ENCODE measurements at places on chromosomes 13 and 19.
A peak's percentile ranks its signal among the peaks of the same experiment; 100 is the strongest.

- DNase-seq = peak; percentile 48
Measured at GRCh38 chr19:3224346-3225168, at the start of gene CELF5. Gene CELF5, plus strand, starts transcription at chr19:3224661. Its CDS starts 79 bp downstream, at chr19:3224740.

GRCh38 chr19:28691683-28692082 lies 521.3 kb downstream of the UQCRFS1 start:
- no peak for DNase-seq

DNA sequence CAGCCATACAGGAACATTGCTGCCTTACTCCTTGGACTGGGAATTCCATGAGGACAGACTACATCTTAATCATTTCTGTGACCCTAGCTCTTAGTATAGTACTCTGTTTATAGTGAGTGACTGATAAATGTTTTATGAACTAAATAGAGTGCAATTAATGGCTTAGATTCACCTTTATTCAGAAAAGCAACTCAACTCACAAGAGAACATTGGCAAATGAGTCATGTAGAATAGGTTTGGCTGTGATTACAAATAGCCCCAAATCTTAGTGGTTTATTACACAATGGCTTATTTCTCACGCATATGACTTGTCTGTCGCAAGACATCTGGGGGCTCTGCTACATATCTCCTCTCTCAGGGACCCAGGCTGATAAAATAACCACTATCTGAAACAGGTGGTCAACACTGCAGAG lies 121.6 kb upstream of the KL start:
- no peak for DNase-seq

GRCh38 chr19:3175781-3176714 lies 2.5 kb upstream of the S1PR4 start:
- no peak for DNase-seq

DNA sequence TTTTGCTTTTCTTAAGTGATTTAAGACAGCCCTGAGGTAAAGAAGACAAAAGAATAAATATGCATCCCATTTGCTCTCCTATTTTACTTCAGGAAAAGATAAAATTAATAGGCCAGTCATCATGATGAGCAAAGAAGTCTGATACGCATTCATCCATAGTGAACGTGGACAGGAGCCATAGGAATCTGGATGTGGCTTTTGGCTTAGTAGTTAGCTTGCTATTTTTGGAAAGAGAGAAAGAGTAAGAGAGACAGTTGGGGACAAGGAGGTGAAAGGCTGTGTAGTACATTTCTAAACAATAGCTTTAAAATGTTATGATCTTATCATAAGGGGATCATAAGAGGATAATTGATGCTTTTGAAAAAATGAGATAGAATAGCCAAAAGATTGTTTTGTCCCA lies 545.2 kb downstream of the IRS2 start:
- DNase-seq = no peak

- DNase-seq = no peak
Measured at GRCh38 chr13:25923217-25924085, 128.4 kb downstream of the SHISA2 start.

GRCh38 chr13:53138376-53139036 lies 109.9 kb downstream of the OLFM4 start:
- DNase-seq = no peak

GRCh38 chr19:43636121-43636683 lies 3.4 kb downstream of the CADM4 start:
- no peak for DNase-seq

DNA sequence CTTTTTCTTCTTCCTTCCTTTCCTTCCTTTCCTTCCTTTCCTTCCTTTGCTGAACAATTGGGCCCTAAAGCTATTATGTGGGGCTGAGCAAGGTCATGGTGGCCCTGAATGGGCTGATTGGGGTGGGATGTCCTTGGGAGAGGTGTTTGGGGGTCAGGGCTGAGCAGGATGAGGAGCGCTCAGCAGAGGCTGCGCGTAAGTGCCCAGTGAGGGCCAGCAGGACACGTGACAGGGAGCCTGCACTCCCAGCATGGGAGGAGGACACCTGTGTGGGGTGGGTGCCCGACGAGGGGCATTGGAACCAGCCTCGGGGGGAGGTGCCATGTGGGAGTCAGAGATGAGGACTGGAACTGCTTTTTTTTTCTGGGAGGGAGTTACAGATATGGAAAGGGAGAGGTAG lies 5.4 kb upstream of the LGALS7 start:
- DNase-seq = no peak

DNA sequence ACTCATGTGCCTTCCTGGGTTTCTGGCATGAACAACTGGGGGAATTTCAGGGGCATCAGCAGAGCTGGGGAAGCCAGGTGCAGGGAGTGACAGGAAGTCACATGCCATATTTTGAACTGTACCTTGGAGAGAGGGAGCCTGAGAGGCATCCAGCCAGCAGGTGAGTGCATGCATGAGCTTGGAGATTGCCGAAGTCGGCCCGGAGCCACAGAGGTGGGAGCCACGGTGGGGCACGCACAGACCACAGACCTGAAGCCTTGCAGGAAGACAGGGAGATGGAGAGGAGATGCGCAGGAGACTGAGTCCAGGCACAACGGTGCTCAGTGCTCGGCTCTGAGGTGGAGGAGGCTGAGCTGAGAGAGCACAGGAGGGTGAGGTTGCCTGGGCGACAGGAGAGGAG lies 55.1 kb downstream of the CDADC1 start:
- no peak for DNase-seq

DNA sequence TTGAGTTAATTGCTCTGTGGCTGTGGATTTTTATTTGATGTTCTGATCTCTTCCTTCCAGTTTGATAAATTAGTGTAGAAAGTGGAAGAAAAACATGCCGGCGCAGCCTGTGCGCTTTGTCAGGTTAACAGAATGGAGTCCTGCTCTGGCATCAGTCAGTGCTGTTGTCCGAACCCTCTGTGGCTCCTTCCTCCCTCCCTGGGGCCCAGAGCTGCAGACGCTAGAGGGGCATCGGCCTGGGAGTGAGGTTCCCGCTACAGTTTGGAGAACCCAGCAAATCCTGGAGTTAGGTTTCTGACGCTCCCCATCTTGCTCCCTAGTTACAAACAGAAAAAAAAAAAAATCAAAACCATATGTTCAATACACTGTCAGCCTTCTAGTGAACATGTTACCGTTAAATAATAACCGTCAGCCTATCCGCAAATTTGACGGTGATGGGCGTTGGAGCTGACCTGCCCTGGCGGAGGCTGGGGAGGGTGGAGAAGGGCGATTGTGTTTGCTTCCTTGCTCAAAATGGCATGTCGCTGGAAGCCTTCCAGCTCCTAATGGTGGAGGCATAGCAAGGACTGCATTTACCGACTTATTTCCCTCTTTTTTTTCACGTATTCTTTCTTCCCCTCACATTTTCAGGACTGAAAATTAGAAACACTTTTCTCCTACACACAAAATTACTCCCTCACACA lies 13.6 kb downstream of the MBNL2 start:
- no peak for DNase-seq

DNA sequence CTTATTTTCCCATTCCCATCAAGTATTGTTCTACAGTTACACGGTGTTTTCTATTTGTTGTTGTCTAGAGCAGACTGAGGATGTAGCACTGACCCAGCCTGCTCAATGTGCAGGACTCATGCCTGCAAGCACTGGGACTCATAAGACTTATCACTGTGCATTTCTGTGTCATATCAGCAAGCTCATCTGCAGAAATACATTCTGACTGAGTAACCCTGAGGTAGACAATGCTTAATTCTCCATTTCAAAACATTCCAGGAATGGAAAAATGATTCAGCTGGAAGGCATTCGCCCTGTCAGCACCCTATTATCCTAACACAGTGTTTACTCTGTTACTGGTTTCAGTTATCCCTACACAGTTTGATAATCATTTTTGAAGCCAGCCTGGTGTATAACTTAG lies 2506.4 kb downstream of the PCDH9 start:
- no peak for DNase-seq

DNA sequence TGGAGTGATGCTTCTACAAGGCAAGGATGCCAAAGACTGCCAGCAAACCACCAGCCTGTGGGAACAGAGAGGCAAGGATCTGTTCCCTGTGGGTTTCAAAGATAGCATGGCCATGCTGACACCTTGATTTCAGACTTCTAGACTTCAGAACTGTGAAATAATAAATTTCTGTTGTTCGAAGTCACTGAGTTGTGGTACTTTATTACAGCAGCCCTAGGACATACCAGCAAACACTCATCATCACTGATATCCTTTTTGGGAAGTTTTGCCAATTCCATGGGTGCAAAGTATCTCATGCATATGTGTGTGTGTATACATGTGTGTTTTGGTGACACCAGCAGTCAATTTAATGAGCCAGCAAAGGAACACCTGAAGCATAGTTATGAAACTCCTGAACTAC lies 21.0 kb downstream of the LMO7 start:
- DNase-seq = no peak

- no peak for DNase-seq
Measured at GRCh38 chr13:106490569-106491321, 44.7 kb downstream of the EFNB2 start.

DNA sequence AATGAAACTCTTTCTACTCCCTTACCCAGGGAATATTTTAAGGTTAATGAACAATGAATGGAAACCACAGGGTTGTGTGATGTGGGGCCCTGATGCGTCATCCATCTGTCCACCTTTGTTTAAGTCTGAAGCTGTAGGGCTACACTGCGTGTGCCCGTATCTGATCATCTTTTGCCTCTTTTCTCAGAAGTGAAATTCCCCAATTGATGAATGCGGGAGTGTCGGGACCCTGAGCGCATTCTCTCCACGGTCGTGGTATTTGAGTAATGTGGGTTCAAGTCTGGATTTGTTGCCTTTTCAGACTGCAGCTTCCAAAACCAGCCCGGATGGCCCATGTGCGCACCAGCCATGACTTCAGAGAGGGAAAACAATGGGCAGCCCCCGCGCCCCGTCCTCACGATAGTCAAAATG lies 112.3 kb downstream of the COL4A2 start:
- no peak for DNase-seq

GRCh38 chr13:25768838-25769237 lies 283.0 kb downstream of the SHISA2 start:
- no peak for DNase-seq

GRCh38 chr13:93446238-93446637 lies 219.6 kb downstream of the GPC6 start:
- no peak for DNase-seq

DNA sequence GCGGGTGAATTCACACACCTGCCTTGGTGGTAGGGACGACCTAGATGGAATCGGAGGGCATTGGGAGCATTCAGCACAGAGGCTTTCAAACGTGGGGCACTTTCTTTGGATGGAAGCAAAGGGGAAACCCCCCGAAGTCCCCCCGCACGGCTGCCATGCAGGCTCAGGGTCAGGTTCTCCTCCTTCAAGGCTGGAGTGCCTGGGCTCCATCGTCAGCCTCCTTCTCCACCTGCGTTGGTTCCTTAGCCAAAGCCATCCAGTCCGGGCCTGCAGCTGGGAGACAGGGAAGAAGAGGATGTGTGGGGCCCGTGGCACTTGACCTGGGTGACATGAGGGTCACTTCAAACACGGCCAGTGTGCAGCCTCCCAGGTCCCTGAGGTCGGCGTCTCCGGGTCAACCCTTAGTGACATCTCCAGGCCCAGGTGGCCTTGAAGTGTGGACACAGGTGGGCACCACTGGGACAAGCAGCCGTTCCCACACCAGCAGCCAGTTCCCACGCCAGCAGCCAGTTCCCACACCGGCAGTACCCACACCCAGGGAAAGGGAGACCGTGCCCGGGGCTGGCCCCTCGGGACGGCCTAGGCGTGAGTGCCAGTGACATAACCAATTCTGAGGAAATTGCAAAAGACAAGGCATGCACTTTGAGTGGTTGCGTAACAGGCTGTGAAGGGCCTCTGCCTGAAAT lies 116.0 kb downstream of the SOX1 start:
- DNase-seq = no peak

- no peak for DNase-seq
Measured at GRCh38 chr19:57559008-57559403, 657 bp downstream of the ZNF550 start.

DNA sequence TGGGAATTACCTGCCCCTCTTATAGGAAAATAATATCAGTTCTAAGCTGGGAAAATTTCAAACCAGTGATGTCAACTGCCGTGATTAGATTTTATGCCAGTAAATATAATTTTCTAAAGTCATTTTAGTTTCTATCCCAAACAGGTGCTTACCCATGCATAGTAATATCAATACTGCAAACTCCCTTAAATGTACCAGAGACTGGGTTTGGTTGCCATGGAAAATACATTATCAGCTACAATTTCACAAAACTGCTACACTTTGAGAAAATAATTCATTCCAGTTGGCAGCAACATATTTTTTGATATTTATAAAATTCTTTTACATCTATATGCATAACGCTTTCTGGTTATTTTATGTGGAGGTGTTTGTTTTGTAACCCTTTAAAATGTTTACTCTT lies 143.5 kb downstream of the SLC7A1 start:
- DNase-seq = no peak

DNA sequence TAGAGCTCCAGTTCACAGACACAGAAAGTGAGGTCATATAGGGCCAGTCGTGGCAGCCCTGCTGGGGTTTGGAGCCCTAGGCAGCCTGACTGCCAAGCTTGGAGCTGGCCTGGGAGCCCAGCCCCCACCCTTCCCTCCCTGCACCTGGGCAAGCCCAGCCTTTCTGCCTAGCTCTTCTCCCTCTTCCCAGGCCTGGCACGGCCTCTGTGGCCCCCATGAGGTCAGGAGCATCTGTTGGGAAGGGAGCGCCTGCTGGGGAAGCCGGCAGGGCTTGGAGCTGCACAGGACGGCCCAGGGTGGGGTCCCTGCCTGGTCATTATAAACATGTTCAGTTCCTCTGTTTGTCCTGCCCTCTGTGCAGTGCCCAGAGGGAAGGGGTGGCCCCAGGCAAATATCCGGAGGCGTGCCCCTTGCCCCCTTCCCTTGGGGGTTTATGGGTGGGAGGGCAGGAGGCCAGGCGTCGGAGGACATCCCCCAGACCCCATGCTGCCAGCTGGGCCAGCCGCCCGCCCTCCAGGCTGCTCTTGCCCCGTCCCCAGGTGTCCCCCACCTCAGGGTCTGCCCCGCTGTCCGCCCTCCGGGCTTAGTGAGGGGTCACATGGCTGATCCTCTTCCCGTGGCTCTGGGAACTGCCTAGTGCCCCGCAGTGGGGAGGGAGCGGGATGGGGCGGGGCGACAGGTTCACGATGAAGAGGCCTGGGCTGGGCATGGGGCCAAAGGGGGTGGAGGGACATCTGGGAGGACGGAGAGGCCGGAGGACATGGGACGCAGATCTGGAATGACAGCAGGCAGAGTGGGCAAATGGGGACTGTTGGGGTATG lies 30.0 kb upstream of the NCCRP1 start:
- DNase-seq = no peak

- no peak for DNase-seq
Measured at GRCh38 chr13:41065078-41065477, 3.8 kb downstream of the WBP4 start.

GRCh38 chr19:18392417-18392816 lies 5.0 kb downstream of the LRRC25 start:
- DNase-seq = no peak
